ENCODE measurements at places on chromosomes 5 and 9.

GRCh38 chr5:169958278-169958677, 22.0 kb downstream of the INSYN2B start:
- no peak for DNase-seq

DNA sequence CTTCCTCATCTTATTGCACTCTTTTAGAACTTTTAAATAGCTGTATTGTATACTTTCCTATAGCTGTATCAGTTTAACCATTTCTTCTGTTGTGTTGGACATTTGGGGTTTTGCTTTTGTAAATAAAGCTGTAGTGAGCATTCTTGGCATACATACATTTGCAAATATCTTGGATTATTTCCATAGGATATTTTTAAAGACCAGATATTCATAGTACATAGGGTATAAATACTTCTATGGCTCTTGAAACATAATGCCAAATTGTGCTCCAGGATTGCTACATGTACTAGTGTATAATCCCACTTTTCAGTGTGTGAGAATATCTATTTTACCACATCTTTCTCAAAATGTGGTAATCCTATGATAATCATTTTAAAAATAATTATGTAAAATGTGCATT, 51.2 kb downstream of the SCAMP1 start:
- DNase-seq = no peak

GRCh38 chr5:91109634-91110033, 273.5 kb downstream of the ARRDC3 start:
- DNase-seq = no peak

GRCh38 chr9:122016744-122017143, 76.4 kb downstream of the TTLL11 start:
- no peak for DNase-seq

- no peak for DNase-seq
These were observed 714 bp downstream of the SEC24A start for GRCh38 chr5:134649163-134649835.

- no peak for DNase-seq
These were observed 94.3 kb downstream of the SREK1 start for GRCh38 chr5:66238435-66238834.

- DNase-seq = peak; percentile 39
These were observed 21.2 kb upstream of the TTC23L start for GRCh38 chr5:34817558-34818351.

- no peak for DNase-seq
These were observed 36.6 kb upstream of the RAPGEF1 start for GRCh38 chr9:131776473-131776872.

- DNase-seq = no peak
These were observed 1.9 kb downstream of the MOB3B start for GRCh38 chr9:27527702-27528075.

GRCh38 chr9:136381311-136381710, 7.8 kb upstream of the CARD9 start:
- DNase-seq = no peak

Data from HFFc6 (cell line).